ENCODE measurements at places on chromosomes 6 and 20.

DNA sequence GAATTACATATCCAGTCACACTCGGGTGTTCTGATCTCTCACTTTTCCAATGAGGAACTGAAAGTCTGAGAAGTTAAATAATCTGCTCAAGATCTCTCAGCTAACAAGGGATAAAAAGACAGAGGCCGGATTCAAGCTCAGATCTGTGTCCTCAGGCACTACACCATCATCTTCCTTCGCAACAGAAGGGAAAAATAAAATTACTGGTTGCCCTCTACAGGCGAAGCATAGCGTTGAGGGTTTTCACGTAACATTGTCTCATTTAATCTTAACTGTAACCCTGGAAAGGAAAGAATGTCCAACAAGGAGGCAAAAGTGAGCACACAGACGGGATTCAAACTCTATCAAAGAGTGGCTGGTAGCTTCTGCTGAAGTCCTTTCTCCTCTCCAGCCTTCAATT, 67.8 kb upstream of the ANKEF1 start:
- DNase-seq: no peak

DNA sequence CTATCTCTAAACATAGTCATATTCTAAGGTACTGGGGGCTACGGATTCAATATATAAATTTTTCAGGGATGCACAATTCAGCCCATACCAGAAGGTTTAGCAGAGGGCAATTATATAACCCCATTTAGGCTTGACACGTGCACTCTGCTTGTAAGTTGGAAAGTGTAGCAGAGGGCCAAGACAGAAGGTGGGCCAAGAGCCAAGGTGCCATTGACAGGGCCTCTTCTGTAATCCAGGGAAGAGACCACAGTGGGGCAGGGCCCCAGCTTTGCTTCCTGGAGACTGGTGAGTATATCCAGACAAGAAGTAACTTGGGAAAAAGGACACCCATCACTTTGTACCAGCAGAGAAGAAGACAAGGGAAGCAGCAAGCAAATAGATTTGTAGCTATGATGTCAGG, 672.4 kb upstream of the MARCKS start:
- no peak for DNase-seq

DNA sequence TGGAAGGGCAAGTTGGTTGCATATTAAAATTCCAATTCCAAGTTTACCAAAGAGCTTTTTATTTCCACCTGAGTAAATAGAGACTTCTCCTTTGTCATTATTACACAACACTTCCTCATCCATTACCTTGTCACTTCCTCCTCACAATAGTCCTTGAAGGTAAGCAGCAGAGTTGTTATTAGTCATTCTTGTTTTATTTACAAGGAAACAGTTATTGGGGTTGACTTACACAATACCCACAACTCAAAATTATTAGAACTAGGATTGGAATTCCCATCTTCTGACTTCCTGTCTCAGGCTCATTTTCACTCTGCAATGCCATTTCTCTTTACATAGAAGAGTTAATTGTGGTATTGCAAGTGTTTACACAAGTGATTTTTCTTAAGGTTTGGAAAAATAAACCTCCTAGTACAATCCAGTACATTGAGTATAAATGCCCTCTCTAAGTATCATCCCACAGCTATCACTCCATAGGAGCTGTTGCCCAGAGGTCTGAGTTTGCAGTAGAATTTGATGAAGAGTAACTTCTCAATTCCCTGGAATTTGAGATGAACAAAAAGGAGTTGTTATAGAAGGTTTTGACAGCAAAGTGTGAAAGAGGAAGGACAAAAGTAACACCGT, 28.9 kb upstream of the MTRF1L start:
- DNase-seq: peak; percentile 67

DNA sequence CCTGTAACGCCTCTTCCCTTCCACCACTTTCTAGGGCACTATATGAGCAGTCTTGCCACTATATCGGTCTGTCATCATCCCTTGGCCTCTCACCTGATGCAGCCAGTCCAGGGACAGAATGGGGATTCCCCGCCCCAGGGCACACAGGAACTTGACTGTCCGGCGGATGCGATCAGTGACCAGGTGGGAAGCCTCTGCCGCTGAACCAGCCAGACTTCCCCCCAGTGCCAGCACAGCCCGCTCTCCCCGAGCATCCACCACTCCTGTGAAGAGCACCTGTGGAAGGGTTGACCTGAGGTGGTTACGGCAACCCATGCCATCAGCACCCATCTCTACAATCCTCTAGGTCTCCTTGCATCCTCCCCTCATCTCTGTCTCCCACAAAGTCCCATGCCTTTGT, 12.2 kb upstream of the NRM start:
- no peak for DNase-seq

DNA sequence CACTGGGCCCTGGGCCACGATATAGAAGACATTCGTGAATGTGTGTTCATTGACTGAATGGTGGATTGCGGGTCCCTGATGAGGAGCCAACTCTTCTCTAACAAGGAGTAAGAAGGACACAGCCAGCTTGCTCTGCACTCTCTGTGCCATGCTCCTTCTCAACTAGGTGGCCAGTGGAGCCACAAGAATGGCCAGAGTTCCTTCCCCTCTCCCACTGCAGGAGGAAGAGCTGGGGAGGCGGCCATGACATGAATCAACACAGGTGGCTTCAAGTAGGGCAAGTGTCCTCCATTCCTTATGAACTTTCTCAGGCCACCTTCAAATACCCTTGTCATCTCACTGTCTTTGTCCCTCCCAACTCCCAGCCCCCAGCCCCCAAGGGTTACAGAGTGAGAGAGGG, 305.7 kb downstream of the KIF16B start:
- DNase-seq: no peak

- no peak for DNase-seq
Observed at GRCh38 chr6:5518936-5519491, 257.7 kb downstream of the FARS2 start.

GRCh38 chr6:93226822-93227221, 192.5 kb downstream of the EPHA7 start:
- DNase-seq: no peak

DNA sequence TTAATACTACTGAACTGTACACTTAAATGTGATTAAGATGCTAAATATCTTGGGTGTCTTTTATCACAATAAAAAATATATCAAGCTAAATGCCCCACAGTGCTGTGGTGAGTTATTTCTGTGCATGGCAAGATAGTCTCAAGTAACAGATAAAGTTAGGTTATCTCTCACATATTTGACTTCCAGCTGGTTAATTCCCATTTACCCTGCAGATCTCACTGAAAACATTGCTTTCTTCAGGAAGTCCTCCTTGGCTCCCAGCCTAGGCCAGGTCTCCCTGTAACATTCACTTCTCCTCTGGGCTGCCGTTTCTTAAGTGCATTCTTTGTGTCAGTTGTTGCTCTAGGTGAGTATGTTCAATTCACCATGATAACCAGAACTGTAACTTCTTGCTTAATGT, 59.1 kb downstream of the SLC22A1 start:
- DNase-seq: no peak

Data from DMS153 (cell line).